CD4-positive, alpha-beta T cell treated with Interferon gamma for 1 hour (primary cell): ENCODE measurements at places on chromosomes 5 and 9.

DNA sequence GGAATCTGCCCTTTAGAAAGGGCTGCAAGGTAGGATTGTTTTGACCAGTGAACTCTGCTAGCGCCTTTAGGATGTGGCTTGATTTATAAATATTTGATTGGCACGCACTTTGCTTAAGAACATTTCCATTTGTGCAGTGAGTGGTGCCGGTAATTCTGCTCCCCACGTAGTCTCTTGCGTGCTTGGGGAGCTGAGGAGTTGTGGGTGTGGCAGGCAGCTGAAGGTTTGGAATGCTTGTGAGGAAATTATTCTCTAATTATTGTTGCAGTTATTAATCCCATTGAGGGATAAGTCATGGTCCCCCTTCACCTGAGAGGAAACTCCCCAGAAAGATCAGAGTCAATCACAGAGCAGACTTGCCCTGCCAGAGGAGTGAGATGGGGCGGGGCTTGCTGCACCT lies 76.7 kb downstream of the FGF1 start:
- DNase-seq, result no peak

- DNase-seq, result no peak
These were observed 54.1 kb upstream of the GRAMD2B start for GRCh38 chr5:126369083-126369482.

DNA sequence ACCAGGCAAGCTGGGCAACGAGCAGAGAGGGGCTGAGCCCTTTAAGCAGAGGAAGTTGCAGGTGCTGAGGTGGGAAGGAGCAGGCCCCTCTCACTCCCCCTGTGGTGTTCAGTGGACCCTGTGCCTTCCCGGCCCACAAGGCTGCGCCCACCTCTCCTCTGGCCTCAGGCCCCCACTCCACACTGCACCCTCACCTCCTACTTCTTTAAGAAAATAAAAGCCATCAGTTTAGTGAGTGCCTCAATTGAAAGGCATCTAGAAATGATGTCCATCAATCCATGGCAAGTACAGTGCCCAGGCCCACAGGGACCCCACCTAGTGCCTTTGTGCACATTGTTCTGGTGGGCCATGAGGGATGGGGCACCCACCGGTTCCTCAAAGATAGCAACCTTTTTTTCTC lies 158.0 kb downstream of the PAX5 start:
- DNase-seq, result no peak

GRCh38 chr9:103949096-103949495 lies 145.0 kb upstream of the SMC2 start:
- no peak for DNase-seq

GRCh38 chr9:107193251-107193650 lies 89.8 kb upstream of the RAD23B start:
- no peak for DNase-seq
